PC-3 (cell line): ENCODE measurements at places on chromosomes 11 and 22.

GRCh38 chr11:115213007-115213406 is 291.2 kb downstream of the CADM1 start:
- no peak for DNase-seq

DNA sequence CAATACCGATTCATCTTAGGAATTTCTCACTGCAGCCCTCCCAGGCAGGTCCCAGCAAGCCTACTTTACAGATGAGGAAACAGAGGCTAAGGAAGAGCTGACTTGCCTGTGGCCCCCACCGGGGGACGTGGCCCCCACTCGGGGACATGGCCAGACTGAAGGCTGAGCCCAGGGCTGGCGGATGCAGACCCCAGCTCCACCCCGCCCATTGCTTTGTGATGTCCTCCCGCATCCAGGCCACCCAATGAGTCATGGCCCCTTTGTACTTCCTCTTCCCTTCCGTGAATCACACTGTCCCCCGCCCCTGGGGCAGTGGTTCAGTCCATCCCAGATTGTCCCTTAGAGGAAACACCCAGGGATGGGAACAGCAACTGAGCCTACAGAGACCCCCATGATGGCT is 116.0 kb upstream of the ANO1 start:
- peak; percentile 94 for DNase-seq

DNA sequence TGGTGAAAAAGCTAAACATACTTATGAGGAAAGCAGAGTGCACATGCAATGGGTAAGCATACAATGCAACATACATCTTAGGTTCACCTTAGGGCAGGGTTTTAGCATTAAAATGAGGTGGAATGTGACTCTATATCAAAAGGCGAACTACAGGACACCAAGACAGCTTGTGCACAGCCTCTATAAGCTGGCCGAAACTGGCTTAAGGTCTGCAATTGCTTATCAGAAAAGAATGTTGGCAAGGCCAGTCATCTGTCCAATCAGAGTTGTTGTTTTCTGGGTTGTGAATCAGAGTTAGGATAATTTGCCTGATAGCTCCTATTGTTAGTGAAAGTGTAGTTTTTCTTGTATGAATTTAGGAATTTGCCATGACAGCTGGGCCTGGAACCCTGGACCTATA is 76.5 kb downstream of the LRRC4C start:
- peak; percentile 28 for DNase-seq

DNA sequence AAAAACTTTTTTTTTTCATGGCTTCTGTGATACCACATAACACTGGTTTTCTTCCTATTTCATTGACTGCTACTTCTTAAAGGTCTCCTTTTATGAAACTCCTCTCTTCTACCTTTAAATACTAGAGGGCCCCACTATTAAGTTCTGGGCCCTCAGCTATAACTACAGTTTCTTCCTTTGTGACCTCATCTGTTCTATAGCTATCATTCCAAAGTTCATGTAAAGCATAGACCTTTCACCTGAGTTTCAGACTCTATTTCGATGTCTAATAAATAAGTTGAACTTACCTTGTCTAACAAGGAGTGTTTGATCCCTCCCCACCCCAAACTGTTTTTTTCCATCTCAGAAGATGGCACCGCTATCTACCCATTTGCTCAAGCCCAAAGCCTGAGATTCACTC is 35.2 kb downstream of the PAAF1 start:
- no peak for DNase-seq

DNA sequence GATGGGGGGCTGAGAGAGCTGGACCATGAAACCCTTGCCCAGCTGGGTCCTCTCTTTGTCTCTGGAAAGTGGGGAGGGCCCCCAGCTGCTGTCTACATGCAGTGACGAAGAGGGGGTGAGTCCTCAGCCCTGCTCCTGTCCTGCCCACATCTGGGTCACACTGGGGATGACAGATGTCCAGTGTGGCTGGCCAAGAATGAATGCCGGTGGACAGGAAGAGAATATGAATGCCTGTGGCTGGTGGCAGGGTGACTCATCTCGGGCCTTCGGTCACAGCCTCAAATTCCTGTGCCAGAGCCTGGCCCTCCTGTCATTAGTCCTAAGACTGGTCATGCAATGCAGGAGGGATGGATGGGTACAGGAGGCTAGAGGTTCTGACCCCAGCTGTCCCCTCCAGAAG is 2.2 kb upstream of the PNPLA3 start:
- peak; percentile 73 for DNase-seq

DNA sequence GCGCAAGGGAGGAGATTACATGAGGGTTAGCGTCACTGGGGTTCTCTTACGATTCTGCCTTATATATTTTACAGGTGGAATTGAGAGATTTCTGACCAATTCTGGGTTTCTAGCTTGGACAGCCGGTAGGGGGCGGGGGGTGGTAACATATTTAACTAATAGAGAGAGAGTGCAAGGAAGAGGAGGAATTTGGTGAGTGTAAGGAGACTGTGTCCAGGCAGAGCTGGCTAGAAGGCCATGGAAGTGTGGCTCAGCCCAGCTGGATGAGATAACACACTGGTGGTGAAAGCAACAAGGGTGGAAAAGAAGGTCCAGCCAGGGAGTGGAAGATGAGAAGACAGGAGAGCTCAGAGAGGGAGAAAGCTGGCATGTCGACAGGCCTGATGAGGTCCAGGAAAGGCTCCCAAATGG is 56.5 kb downstream of the ST3GAL4 start:
- no peak for DNase-seq
